ENCODE measurements at places on chromosomes 3 and 15.

- DNase-seq, result no peak
Measured at GRCh38 chr15:100224206-100225185, 117.3 kb downstream of the ADAMTS17 start.

DNA sequence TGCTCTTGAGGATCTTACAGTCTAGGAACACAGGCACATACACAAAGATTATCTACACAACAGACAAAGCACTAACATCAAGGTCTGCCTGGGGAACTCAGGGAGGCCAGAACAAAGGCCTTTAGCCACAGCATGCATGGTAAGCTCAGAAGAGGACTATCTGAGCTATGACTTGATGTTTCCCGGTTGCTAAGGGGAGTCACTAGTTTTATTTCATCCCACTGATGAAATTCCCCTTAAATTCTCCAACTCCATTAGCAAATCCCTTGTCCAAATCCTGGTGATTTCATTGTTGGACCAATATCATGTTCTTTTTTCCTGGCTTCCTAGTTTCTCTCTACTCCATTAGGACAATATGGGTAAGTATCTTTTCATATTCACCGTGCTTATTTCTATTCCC lies 23.3 kb downstream of the FBN1 start:
- no peak for DNase-seq

DNA sequence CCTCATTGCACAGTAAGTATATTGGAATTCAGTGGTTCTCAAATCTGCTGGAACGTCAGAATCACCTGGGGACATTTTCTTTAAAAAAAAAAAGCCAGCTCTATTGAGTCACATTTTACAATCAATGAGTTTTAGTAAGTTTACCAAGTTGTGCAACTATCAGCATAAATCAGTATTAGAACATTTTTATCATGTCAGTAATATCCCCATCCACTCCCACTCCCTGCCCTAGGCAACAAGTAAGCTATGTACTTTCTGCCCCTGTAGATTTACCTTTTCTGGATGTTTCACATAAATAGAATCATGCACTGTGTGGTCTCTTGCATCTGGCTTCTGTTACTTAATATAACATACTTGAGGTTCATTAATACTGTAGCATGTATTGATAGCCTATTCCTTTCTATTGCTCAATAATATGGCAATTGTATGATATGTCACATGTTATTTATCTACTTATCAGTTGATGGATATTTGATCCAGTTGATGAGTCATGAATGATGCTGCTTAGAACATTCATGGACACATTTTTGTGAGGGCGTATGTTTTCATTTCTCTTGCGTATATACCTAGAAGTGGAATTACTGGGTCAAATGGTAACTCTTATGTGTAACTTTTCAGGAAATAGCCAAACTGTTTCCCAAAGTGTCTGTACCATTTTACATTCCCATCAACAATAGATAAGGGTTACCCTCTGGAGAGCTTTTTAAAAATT lies 180.5 kb downstream of the THSD4 start:
- no peak for DNase-seq

- DNase-seq, result no peak
Measured at GRCh38 chr3:170128977-170129431, 52.5 kb downstream of the PHC3 start.

GRCh38 chr3:154334973-154335420 lies 10.7 kb upstream of the DHX36 start:
- DNase-seq, result peak; percentile 20

GRCh38 chr3:52068055-52068571 lies 11.7 kb upstream of the DUSP7 start:
- no peak for DNase-seq

DNA sequence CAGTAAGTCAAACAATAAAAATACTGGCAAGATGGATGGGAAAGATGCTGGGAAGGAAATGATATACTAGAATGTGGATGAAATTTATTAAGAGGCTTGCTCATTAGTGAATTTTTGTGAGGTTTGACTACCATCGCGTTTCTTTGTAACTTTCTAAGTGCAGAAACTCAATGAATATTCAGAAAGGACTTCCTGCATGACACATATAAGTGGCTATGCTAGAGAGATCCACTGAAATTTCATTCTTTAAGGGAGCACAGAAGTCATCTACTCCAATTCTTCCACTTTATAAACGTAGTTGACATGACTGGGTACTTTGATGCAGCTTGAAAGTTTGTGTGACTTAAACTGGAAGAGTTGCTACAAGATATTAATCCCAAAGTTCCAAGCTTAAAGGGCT lies 88.0 kb downstream of the SHQ1 start:
- DNase-seq, result no peak

DNA sequence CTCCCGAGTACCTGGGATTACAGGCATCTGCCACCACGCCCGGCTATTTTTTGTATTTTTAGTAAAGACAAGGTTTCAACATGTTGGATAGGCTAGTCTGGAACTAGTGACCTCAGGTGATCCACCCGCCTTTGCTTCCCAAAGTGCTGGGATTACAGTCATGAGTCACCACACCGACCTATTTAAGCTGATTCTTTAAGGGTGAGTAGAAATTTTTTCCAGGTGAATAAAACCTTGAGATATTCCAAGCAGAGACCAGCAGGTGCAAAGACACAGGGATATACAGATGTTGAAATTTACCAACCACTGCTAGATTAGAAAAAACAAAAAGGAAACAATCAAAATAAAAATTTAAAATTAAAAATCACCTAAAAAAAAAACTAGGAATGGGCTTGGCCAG lies 74.4 kb upstream of the CHRNB4 start:
- no peak for DNase-seq

- no peak for DNase-seq
Measured at GRCh38 chr3:170741756-170742529, 128.1 kb downstream of the RPL22L1 start.

DNA sequence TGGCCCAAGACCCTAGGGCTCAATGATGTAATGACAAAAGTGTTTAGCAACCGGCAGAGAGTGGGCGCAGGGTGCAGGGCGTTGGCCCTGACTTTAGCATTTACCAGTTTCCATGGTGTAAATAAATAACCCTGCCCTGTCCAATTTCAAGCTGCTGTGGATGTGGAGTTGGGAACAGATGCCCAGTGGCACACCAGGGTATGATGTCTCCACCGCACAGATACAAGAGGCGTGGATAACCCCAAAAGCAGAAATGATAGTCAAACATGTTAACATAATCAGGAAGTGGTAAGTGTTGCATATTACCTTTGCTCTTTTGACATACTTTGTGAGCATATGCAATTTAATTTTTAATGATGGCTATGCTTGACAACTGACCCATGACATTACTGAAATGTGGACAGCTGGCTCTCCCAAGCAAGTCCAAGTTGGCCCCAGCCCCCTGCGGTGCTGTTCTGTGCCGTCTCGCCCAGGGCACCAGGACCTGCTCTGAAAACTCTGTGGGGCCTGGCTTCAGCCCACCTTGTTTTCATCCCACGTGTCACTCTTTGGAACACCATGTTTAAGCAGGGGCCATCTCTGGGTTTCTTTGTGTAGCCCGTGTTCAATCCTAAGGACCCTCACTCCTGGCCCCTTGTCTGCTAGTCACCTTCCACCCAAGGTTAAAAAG lies 10.8 kb upstream of the ANPEP start:
- no peak for DNase-seq

DNA sequence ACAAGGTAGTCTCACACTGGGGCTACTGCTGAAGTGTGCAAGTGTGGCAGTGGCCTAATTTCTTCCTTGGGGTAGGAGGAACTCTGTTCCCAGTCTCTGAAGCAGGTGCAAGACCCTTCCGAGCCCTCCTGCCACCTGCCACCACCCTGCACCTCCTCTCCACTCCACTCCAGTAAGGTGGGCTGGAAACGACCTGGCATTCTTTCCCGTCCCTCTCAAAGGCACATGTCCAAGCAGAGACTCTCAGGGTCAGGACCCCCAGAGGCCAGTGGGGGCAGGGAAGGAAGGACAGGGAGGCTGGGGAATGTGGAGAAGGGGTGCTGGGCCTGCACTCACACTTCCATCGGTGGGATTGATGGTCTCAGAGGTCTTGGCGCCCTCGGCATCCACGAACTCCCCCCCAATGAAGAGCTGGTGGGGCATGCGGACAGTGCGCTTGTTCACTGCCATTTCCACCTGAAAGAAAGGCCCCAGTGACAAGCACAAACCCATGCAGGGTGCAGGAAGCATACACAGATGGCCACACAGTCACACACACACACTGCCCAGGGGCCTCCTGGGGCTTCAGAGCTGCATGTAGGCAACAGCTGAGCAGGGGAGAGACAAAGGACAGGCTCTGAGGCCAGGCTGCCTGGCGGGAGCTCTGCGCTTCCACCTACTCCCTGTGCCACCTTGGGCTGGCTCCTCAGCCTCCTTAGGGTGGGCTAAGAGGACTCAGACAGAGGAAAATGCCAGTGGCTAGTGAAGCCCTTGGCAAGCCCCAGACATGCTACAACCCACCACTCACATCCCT lies 43.8 kb downstream of the ALDH1L1 start:
- DNase-seq, result no peak

DNA sequence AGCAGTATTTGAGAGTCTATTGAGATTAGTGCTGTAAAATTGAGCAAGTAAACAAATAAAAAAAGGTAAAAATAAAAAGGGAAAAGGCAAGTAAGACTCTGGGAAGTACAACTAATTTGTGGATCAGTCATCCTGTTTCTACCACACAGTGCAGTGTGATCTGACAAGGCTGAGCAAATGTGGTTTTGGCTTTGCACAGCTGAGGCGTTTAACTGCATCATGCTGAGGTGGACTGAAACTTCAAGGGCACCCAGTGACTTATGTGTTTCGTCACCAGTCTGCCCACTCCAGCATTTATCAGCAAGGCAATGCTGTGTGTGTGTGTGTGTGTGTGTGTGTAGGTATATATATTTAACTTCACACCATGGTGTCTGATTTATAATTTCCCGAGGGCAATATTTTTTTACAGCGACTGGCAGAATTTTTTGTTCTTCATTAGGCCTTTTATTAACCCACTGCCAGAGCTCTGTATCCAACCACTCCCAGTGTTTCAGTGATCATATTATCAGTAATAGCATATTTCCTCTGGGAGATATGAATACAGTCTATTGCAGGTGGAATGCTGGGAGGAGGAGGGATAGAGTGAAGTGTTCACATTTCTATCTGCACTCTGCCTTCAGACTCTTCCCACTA lies 131.5 kb upstream of the SATB1 start:
- DNase-seq, result no peak

DNA sequence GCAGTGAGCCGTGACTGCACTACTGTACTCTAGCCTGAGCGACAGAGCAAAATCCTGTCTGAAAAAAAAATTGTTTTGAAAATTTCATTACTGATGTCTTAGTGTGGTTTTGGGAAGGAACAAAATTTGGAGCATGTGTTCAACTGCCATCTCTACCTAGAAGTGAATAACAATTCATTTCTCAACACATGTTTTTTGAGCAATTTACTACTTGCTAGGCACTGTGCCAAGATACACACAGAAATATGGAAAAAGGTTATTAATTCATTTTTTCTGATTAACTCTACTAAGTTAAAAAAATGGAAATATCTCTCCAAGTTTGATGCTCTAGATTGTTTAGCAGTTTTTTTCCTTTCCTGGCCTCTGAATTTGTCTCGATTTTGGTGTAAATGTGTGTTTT lies 5.2 kb upstream of the TCF12 start:
- DNase-seq, result no peak

- DNase-seq, result no peak
Measured at GRCh38 chr3:150135287-150135721, 164.6 kb upstream of the PFN2 start.

DNA sequence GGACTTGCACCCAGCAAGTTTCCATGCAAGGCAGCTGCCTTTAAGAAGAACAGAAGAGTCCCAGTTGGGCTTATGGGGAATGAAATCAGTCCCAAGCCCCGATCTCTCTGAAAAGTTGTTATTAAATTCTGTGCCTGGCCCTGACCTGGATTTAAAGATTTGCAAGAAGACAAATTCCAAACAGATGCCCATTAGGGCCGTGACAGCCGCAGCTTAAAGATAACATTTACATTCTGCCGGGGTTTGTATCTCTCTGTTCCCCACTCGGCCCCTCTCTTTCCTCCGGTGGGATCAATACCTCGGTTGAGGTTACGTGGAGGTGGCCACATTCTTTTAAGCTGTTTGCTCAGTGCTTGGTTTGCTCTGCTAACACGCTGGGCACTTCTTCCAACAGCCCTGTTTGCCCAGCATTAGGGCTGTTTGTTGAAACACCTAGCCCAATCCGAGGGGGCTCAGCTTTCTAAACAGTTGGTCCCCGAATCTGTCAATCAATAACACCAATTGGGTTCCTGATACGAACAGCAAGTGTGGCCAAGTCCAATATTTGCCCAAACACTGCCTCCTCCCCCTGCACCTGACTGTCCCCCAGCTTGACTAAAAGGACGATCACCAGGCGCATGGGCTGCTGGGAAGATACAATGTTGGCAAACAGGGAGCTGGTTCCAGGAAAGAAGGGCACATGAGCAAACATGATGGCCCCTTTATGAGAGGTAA lies 108.6 kb downstream of the RPLP1 start:
- DNase-seq, result peak; percentile 80

DNA sequence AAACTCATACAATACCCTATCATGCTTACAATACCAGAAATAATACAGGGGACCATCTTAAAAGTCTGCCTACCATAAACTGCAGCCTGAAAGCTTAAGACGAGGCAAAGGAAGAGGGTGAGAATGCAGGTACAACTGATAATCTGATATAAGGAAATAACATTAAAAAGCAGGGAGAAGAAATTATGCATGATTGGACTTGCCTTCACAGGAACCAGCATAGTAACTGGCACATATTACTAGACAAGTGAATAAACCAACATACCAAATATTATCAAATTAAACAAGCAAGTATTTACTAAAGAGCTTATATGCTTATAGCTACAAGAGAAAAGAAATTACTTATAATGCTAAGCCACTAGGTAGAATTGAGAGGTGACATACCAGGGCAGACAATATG lies 18.7 kb downstream of the ANKRD28 start:
- no peak for DNase-seq

- DNase-seq, result no peak
Measured at GRCh38 chr3:72505539-72506405, 342.5 kb downstream of the SHQ1 start.

GRCh38 chr15:49179433-49180190 lies 9.6 kb downstream of the GALK2 start:
- no peak for DNase-seq

DNA sequence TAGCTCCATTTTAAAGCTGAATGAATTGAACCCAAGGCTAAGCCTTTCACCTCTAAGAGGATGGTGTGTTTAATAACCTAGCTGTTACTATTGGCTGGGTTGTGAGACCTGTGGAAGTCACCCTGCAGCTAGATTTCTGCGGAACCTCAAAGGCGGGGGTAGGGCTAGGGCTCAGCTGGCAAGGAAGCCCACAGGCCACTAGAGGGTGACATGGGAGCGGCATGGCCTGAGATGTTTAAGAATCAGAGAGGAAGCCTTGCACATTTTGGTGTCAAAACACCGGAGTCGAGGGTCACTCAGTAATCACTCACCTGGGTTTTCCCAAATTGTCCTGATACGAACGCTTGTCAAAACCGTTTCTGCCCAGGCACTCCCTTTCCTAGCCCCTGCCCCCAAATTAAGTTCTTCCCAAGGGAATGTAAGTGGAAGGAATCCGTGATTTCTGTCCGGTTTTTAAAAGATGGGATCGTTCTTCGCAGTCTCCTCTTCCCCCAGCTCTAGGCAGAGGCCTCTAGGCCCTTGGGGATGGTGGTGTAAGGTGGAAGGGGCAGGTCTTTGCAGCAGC lies 3.8 kb upstream of the ACAD9 start:
- DNase-seq, result peak; percentile 32

All from HepG2 (cell line).